Left lung (tissue), 14 donors: ENCODE measurements at places on chromosomes 16 and 17.

- DNase-seq, result no peak
- H3K4me1 ChIP-seq, result no peaks in the 10 kb centered on the region
- H3K4me3 ChIP-seq, result no peak overlapping the region
- H3K27ac ChIP-seq, result no peak overlapping the region
- no peaks in the 10 kb centered on the region for H3K27me3 ChIP-seq
- H3K36me3 ChIP-seq, result no peaks in the 10 kb centered on the region
Measured at GRCh38 chr17:77719806-77720205, 238.7 kb upstream of the TNRC6C start.

DNA sequence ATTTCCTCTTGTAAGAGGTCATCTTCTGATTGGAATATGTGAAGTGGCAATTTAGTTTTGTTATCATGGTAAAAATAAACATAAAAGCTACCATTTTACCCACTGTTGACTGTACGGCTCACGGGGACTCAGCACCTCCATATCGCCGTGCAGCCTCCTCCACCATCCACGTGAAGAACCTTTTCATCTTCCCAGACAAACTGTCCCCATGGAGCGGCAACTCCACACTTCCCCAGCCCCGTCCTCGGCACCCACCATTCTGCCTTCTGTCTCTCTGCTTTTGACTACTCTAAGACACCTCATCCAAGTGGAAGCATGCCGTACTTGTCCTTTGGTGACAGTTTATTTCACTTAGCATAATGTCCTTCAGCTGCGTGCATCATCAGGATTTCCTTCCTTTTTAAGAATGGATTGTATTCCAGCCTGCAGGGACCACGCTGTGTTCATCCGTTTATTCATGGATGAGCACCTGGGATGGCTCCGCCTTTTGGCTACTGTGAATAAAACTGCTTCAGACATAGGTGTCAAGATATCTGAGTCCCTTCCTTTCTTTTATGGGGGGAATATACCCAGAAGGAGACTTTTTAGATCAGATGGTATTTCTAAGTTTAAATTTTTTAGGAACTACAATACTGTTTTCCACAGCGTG, 14.3 kb downstream of the FBXO31 start:
- H3K27me3 ChIP-seq, result no peaks in the 10 kb centered on the region
- H3K4me1 ChIP-seq, result peaks cover 16% of the 10 kb centered on the region
- no peak overlapping the region for H3K27ac ChIP-seq
- no peaks in the 10 kb centered on the region for H3K36me3 ChIP-seq
- H3K4me3 ChIP-seq, result no peak overlapping the region
- DNase-seq, result no peak

GRCh38 chr17:45386178-45386577, 46.5 kb downstream of the ARHGAP27 start:
- no peak for DNase-seq
- no peaks in the 10 kb centered on the region for H3K36me3 ChIP-seq
- H3K4me1 ChIP-seq, result no peaks in the 10 kb centered on the region
- H3K27me3 ChIP-seq, result no peaks in the 10 kb centered on the region

DNA sequence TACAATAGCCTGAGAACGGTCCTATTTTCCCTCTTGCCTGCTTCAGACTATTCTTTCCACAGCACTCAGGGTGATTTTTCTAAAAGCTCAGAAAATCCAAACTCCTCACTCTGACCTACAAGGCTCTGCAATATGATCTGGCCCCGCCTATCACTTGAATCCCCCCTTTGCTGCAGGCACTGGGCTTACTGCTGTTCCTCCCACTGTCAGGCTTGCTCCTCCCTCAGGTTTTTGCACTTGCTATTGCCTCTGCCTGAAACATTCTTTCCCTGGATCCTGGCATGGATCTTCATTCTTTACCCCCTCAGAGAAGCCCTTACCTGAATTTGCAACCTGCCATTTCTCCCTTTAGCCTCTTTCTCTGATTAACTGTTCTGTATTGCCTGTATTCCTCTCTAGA, 52.3 kb downstream of the RPGRIP1L start:
- H3K4me3 ChIP-seq, result no peak overlapping the region
- no peaks in the 10 kb centered on the region for H3K36me3 ChIP-seq
- H3K4me1 ChIP-seq, result no peaks in the 10 kb centered on the region
- H3K27me3 ChIP-seq, result no peaks in the 10 kb centered on the region
